ENCODE measurements at places on chromosomes 1 and 21.

GRCh38 chr21:45228171-45228641 is 59.5 kb downstream of the POFUT2 start:
- H3K27me3 ChIP-seq, result peaks cover 3% of the 10 kb centered on the region
- H3K4me3 ChIP-seq, result no peak overlapping the region
- H3K36me3 ChIP-seq, result peaks cover 7% of the 10 kb centered on the region

GRCh38 chr1:234398849-234399381 is 25.7 kb downstream of the COA6 start:
- H3K27ac ChIP-seq, result no peak overlapping the region
- no peaks in the 10 kb centered on the region for H3K36me3 ChIP-seq
- no peak for DNase-seq

DNA sequence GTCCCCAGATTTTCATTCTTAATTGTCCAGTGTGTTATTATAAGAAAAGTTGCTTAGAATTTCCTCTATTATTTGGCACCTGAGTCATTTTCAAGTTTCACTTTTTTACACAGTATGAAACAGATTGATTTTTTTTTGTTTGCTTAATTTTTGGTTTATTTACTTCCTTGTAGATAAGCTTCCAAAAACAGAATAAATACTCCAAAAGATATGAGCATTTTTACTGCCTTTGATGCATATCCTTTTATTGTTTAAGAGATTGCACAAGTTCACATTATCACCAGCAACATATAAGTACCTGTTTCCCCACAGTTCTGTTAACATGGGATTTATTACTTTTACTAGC is 36.3 kb upstream of the AHCYL1 start:
- H3K4me1 ChIP-seq, result peaks cover 9% of the 10 kb centered on the region
- DNase-seq, result peak; percentile 16
- no peak overlapping the region for H3K4me3 ChIP-seq
- no peak overlapping the region for H3K27ac ChIP-seq
- H3K36me3 ChIP-seq, result no peaks in the 10 kb centered on the region

DNA sequence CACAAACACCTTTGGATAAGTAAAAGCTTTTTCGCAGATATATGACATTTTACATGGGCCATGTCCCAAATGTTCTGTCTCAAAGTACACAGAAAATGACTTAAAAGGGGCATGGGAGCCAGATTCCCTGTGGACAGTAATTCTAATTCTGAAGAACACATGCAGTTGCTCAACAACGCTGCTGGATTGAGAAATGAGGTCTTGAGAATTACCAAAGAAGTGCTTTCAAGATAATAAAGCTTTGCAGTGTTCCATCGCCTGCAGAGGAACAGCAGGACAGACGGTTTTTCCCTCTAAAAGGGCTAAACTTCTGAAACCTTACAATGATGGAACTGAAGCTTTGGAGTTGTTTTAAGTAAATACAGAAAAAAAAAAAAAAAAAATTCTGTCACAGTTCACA is 55.3 kb upstream of the HSPA13 start:
- no peaks in the 10 kb centered on the region for H3K27me3 ChIP-seq
- H3K27ac ChIP-seq, result no peak overlapping the region
- no peak overlapping the region for H3K4me3 ChIP-seq

GRCh38 chr1:151968058-151968457 is 25.6 kb downstream of the S100A10 start:
- DNase-seq, result peak; percentile 56
- no peak overlapping the region for H3K4me3 ChIP-seq
- no peaks in the 10 kb centered on the region for H3K36me3 ChIP-seq

- DNase-seq, result peak; percentile 76
- no peaks in the 10 kb centered on the region for H3K27me3 ChIP-seq
- peak overlapping the region; percentile 41 for H3K27ac ChIP-seq
- H3K4me3 ChIP-seq, result peak overlapping the region; percentile 51
- no peaks in the 10 kb centered on the region for H3K4me1 ChIP-seq
Observed at GRCh38 chr1:178037510-178038253, 56.2 kb upstream of the RASAL2 start.

DNA sequence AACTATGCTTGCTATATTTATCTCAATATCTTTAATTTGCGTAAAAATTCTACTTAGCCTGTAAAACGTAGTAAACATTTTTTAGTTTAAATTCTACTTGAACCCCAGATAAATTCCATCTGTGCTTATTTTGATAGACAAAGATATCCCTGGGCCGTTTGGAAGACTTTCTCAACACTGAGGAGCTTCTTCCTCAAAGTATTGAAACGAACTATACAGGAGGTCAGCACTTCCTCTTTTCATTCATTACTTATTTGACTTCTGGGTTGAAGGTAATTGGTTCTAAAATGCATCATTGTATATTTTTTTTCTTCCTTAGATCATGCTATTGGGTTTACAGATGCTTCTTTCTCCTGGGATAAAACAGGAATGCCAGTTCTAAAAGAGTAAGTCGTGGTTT is 74.7 kb downstream of the HSPA13 start:
- H3K4me1 ChIP-seq, result peaks cover 8% of the 10 kb centered on the region
- H3K27ac ChIP-seq, result no peak overlapping the region
- no peak for DNase-seq

DNA sequence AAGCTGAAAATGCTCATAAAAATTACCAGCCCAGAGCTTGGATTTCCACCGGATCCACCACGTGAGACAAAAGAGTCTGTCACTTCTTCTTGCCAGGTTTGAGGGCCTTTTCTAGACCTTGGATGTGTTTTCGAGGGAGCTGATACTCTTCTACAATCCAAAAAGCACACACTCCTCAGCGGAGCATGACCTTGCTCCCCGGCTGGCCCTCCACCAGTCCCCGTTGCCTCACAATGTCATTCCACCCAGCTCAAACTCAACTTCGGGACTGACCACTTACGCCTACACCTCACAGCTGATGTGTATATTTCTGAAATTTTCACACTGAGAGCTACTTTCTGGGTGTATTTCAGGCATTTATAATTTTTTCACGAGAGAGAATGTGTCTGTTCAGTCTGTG is 20.6 kb downstream of the EIF2D start:
- H3K4me3 ChIP-seq, result no peak overlapping the region
- peaks cover 5% of the 10 kb centered on the region for H3K36me3 ChIP-seq
- no peak overlapping the region for H3K27ac ChIP-seq
- H3K4me1 ChIP-seq, result peaks cover 2% of the 10 kb centered on the region
- no peaks in the 10 kb centered on the region for H3K27me3 ChIP-seq

DNA sequence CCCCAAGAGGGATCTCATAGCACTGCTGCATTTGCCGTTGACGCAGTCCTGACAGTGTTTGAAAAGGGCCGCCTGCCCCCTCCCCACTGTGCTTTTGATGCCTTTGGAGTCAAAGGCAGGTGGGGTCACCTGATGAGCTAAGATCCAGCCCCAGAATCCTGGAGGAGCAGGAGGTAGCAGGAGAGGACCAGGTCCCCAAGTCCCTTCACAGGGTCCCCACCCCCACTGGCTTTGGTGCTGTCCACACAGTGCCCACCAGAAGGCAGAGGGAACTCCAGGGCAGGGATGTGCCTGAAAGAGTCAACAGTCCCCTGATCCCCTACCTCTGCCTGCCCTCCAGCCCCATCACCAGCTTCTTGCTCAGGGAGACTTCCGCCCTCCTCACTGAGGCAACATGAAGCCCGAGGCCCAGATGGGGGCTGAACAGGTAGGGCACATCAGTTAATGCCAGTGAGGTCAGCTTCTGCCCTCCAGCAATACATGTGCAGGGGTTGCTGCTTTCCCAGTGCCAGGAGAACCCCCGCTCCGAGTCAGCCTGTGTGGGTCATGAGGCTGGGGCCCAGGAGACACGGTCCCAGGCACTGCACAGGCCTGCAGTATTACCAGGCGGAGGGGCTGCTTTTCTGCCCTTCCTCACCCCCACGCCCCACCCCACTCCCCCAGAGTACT is 8.8 kb upstream of the KCNC4 start:
- H3K4me3 ChIP-seq, result no peak overlapping the region
- no peak overlapping the region for H3K27ac ChIP-seq
- no peaks in the 10 kb centered on the region for H3K36me3 ChIP-seq
- no peaks in the 10 kb centered on the region for H3K27me3 ChIP-seq

GRCh38 chr1:19786988-19787423 is 12.7 kb downstream of the TMCO4 start:
- H3K4me1 ChIP-seq, result no peaks in the 10 kb centered on the region
- no peaks in the 10 kb centered on the region for H3K36me3 ChIP-seq
- H3K4me3 ChIP-seq, result no peak overlapping the region
- H3K27ac ChIP-seq, result no peak overlapping the region
- no peaks in the 10 kb centered on the region for H3K27me3 ChIP-seq

- no peaks in the 10 kb centered on the region for H3K27me3 ChIP-seq
- H3K4me3 ChIP-seq, result no peak overlapping the region
- no peaks in the 10 kb centered on the region for H3K4me1 ChIP-seq
- no peak overlapping the region for H3K27ac ChIP-seq
Observed at GRCh38 chr1:167137332-167137781, 43.5 kb downstream of the STYXL2 start.

GRCh38 chr1:113255720-113256347 is 134.5 kb upstream of the MAGI3 start:
- peaks cover 10% of the 10 kb centered on the region for H3K27me3 ChIP-seq
- no peak overlapping the region for H3K27ac ChIP-seq
- no peak for DNase-seq
- no peaks in the 10 kb centered on the region for H3K4me1 ChIP-seq
- no peak overlapping the region for H3K4me3 ChIP-seq

GRCh38 chr1:175307160-175307559 is 114.6 kb upstream of the KIAA0040 start:
- no peak overlapping the region for H3K4me3 ChIP-seq
- no peak overlapping the region for H3K27ac ChIP-seq
- DNase-seq, result no peak
- no peaks in the 10 kb centered on the region for H3K36me3 ChIP-seq
- H3K4me1 ChIP-seq, result peaks cover 6% of the 10 kb centered on the region

GRCh38 chr1:41670217-41670957 is 185.9 kb upstream of the EDN2 start:
- no peaks in the 10 kb centered on the region for H3K36me3 ChIP-seq
- no peaks in the 10 kb centered on the region for H3K27me3 ChIP-seq
- no peaks in the 10 kb centered on the region for H3K4me1 ChIP-seq
- no peak overlapping the region for H3K4me3 ChIP-seq
- H3K27ac ChIP-seq, result no peak overlapping the region
- no peak for DNase-seq

DNA sequence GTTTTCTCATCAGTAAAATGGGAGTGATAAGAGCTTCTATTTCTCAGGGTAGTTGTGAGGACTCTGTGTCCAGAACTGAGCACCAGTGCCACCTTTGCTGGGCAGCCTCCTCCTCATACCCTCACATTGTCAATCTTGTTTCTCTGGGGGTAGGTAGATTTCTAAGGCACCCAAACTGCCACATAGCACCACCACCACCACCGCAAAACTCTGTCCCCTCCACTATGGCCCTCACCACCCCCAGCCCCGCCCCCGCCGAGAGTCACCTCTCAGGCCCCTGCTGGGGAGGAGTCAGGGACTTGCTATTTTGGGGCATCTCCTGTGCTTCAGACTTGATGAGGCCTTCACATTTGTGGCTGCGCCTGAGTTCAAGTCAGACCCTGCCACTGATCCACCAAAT is 549.2 kb downstream of the PTPRU start:
- no peak overlapping the region for H3K4me3 ChIP-seq
- H3K27ac ChIP-seq, result no peak overlapping the region
- no peaks in the 10 kb centered on the region for H3K27me3 ChIP-seq
- no peaks in the 10 kb centered on the region for H3K4me1 ChIP-seq
- no peak for DNase-seq

GRCh38 chr1:192959657-192960186 is 99.4 kb downstream of the UCHL5 start:
- H3K36me3 ChIP-seq, result no peaks in the 10 kb centered on the region
- no peaks in the 10 kb centered on the region for H3K4me1 ChIP-seq
- no peak overlapping the region for H3K27ac ChIP-seq

- no peaks in the 10 kb centered on the region for H3K4me1 ChIP-seq
- H3K36me3 ChIP-seq, result no peaks in the 10 kb centered on the region
- no peak overlapping the region for H3K27ac ChIP-seq
- H3K4me3 ChIP-seq, result no peak overlapping the region
- H3K27me3 ChIP-seq, result peaks cover 1% of the 10 kb centered on the region
Observed at GRCh38 chr1:36512842-36513241, 30.1 kb upstream of the CSF3R start.

DNA sequence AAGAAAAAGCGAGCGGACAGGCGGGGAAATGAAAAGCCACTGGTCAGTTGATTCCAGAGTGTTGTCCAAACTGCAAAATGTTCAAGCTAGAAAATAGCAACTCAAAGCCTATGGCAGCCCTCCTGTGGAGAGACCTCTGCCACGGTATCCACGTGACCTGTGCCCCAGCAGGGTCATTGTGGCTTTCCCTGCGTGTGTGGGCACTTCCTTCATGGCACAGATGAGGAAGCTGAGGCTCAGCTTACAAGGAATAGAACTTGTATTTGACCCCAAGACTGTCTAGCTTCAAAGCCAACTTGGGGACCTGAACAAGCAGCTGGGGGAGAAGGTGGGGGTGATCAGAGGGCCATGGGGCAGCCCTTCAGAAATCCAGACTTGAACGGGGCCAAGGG is 15.6 kb upstream of the PLEKHG5 start:
- DNase-seq, result no peak
- no peak overlapping the region for H3K4me3 ChIP-seq
- H3K4me1 ChIP-seq, result no peaks in the 10 kb centered on the region
- H3K27me3 ChIP-seq, result no peaks in the 10 kb centered on the region

DNA sequence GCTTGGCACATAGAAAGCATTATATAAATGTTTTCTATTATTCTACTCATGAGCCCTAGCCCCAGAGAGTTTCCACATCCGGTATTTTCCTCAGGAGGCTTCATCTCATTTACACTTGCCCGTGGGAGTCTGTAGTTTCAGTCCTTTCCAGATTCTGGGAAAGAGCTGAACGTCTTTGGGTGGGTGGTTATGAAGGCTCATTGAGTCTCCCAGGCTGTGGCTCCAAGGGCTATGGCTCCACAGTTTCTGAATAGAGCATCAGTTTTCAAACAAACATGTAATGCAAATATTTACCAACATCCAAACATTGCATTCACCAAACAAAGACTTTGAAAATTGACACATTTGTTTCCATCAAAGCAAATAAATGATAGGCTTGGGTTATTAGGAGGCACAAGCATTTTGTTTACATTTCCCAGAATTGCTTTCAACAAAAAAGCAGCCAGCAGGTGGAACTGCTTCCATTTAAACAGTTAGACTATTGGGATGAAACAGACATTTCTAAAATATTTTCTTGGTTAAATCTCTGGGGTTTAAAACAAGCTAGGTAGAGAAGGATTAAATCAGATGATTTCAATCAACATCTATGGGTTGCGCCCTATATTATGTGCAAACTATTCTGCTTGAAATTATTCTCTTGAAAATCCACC is 1.3 kb upstream of the LEMD1 start:
- no peaks in the 10 kb centered on the region for H3K36me3 ChIP-seq
- no peak overlapping the region for H3K27ac ChIP-seq
- peaks cover 39% of the 10 kb centered on the region for H3K27me3 ChIP-seq
- DNase-seq, result no peak
- H3K4me3 ChIP-seq, result no peak overlapping the region

- H3K27ac ChIP-seq, result no peak overlapping the region
- no peak overlapping the region for H3K4me3 ChIP-seq
- peaks cover 14% of the 10 kb centered on the region for H3K36me3 ChIP-seq
- peaks cover 10% of the 10 kb centered on the region for H3K4me1 ChIP-seq
- H3K27me3 ChIP-seq, result no peaks in the 10 kb centered on the region
Observed at GRCh38 chr1:16617114-16617631, 3.8 kb upstream of the NBPF1 start.

GRCh38 chr1:110746644-110747259 is 72.0 kb upstream of the KCNA3 start:
- peak; percentile 51 for DNase-seq
- H3K36me3 ChIP-seq, result no peaks in the 10 kb centered on the region
- H3K27ac ChIP-seq, result no peak overlapping the region
- no peaks in the 10 kb centered on the region for H3K4me1 ChIP-seq
- H3K4me3 ChIP-seq, result no peak overlapping the region
- no peaks in the 10 kb centered on the region for H3K27me3 ChIP-seq

GRCh38 chr1:170131450-170131849 is 14.3 kb upstream of the NTMT2 start:
- no peak for DNase-seq
- no peaks in the 10 kb centered on the region for H3K27me3 ChIP-seq
- no peaks in the 10 kb centered on the region for H3K4me1 ChIP-seq
- H3K36me3 ChIP-seq, result no peaks in the 10 kb centered on the region
- no peak overlapping the region for H3K4me3 ChIP-seq
- H3K27ac ChIP-seq, result no peak overlapping the region

Data from endothelial cell of umbilical vein (primary cell).